Kidney tubule cell (primary cell): ENCODE measurements at places on chromosomes 3 and 15.

DNA sequence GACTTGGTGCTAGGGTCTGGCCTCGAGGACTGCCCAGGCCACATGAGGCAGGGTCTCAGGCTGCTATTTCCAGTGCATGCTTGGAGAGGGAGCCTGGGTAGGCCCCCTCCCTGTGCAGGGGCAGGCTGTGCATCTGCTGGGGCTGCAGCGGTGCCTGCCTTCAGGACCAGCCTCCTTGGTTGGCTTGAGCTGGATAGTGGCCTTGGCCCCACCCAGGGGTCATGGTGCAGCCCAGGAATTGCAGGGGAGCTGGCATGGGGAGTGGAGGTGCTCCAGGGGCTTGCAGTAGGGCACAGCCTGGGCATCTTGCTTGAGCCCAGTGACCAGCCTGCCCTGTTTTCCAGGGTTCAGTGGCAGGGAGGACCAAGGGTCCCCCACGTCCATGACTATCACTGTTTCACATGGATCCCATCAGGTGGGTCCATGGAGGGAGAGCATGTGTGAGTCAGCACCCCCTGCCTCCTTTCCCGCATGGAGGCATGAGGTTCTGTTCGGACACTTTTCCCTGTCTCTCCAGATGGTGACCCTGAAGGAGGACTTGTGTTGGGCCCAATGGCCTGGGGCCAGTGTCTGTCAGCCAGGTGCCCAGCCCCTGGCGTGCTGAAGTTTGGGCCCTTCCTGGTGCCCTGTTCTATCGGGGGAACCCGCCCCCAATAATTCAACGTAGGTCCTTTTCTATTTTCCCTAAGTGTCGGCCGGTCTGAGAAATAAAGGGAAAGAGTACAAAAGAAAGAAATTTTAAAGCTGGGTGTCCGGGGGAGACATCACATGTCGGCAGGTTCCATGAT, 218.6 kb downstream of the SNRPN start:
- no peak for DNase-seq

DNA sequence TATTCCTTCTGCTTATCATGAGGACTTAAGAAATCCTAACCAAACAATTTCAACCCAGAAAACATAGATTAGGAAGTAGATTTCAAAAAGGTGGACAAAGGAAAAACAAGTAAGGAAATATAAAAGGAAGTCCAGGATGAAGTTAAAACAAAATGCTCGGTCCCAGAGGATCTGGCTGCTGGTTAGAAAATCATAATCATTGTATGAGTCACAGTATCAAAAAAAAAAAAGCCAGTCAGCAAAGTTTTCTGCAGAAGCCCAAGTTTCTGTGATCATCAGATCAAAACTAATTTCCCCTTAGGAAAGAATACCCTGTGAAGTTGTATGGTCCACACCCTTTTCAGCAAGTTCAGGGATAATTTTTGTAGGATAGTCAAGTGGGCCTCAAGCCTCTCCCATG, 43.0 kb upstream of the LRTM1 start:
- DNase-seq, result no peak

DNA sequence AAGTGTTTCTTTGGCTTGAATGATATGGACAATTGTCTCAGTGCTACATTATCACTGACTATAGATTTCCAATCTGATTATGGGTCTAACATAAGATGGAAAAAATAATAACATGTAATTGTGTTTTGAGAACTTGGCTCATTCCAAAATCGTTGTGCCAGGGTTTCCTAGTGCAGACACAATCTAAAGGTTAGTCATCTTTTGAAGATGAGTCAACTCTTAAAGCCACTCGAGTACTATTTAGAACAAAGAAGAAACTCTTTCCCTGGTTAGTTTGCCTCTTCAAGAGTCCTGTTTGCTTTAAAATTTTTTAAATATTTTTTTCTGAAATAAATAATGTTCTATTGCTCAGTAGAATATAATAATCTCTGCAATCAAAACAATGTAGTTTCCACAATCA, 301.0 kb downstream of the CADM2 start:
- DNase-seq, result no peak

- DNase-seq, result peak; percentile 87
These were observed 301.0 kb upstream of the TBL1XR1 start for GRCh38 chr3:177498037-177498857.

DNA sequence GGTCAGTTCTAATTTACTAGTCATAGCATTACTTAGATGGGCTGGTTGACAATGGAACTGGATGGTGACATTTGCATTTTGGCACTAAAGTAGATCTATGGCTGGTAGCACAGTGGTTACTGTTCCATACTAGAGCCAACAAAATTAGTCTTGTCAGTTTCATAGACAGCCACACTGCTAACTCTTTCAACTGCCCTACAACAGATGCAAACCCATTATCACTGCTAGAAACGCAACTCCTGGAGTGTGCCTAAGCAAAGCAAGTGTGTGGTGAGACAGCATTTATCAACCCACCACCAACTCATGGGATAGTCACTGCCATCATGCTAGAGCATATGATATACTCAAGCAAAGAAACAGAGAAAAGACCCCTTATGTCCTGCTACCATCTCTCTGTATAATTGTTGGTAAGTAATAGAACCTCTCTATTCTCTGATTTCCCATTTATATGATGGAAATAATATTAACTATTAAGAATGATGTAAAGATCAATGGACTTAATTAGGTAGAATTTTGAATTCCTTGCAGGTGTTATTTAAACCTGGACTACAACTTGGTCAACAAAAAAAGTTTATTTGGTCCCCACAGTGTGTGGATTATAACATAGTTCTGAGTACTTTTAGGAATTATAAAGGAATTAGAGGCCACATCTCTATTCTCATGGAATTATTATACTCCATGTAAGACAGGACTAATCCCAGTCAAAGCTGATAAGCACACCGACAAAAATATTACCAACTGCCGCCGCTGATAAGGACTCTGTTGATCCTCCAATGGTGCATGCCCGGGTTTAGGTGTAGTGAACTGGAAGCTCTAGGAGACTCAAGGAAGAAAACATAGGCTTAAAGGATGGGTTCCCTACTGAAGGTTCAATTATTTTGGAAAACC, 19.9 kb upstream of the ABHD5 start:
- no peak for DNase-seq

DNA sequence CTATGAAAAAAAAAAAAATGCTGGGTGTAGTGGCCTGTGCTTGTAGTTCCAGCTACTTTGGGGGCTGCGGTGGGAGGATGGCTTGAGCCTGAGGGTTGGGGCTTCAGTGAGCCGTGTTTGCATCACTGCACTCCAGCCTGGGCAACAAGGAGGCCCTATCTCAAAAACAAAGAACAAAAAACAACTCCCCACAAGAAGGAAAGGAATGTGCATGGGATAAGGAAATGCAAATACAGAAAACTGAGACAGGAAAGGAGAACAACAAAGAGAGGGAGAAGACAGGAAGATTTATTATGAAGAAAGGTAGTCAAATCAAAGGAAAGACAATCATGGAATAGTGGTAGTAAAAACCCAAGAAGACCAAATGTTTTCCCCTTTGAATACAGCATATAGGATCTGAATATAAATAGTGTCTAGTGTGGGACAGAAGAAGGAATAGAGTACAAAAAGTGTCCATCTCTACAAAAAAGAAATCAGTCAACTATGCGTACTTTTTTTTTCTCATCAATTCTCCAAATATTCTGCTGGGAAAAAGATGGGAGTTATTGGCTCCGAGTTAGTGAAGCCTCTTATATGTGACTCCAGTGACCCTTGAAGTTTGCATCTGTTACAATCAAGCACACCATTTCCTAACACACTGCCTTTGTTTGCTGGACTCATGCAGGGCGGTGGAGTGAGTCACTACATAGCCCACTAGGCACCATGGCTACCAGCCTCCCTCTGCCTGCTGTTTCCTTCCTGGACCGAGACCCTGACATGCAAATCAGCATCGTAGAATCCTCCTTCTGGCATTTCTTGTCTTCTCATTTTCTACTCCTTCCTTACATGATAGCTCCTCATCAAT, 101.2 kb upstream of the PTX3 start:
- peak; percentile 78 for DNase-seq

DNA sequence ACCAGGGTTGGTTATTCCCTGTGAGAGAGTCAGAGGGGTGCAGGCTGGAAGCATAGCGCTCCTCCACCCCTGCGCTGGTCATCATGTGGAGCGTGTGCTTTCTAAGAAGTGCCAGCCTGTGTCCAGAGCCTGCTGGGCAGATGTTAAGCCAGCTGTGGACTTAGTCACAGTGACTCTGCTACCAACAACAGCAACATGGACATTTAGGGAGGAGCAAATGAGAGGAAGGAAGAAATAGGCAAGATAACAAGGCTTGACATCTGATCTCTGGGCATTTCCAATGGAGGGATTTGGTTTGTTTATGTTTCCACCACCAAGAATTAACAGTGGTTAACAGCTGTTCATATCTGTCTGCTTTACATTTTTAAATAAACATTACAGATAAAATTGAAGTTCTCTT, 36.4 kb upstream of the MYZAP start:
- no peak for DNase-seq

DNA sequence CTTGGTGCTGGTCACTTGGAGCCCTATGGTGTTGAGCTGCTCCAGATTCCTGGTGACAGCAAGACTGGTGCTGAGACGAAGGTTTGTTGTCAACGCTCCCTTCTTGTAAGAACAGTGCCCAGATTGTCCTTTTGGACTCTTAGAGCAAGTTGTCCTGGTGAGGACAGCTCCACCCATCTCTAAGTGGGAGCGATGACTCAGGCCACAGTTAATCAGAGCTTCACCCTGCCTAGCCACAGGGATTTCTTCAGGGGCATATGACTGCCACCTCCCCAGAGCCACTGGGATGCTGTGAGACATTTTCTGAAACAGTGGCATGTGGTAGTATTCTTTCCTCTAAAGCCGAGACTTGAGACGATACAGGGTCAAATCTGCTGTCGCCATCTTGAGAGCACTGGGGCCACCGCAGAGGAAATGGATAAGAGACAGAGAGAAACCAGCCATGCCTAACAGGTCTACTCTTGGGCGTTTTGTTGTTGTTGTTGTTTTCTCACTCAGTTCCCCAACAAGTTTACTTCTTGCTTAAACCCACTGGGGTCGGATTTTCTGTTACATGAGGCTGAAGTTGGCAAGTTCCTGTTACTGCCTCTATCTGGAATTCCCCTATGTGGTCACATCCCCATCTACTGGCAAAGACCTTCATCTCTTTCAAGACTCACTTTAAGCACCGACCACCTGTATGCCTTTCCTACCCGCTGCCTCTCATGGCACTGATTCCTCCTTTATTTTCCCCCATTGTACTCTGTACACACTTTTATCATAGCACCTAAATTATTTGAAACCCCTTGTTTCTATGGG, 16.0 kb upstream of the PCOLCE2 start:
- peak; percentile 69 for DNase-seq

DNA sequence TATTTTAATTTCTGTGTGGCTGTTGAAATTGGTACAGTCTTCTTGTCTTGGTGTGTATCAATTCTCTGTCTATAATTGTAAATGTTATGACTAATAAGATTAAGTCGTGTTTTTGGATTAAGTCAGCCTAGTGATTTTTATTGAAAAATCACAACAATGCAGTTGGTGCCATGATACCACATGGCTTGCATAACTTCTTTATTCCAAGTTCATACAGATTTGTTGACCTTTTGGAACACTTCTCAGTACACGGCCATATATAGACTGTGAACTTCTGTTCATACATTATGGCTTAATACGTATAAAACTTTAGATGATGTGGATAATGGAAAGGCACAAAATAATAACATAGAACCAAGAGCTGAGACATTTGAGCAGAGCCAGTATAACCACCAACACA, 121.2 kb upstream of the NAALADL2 start:
- no peak for DNase-seq

DNA sequence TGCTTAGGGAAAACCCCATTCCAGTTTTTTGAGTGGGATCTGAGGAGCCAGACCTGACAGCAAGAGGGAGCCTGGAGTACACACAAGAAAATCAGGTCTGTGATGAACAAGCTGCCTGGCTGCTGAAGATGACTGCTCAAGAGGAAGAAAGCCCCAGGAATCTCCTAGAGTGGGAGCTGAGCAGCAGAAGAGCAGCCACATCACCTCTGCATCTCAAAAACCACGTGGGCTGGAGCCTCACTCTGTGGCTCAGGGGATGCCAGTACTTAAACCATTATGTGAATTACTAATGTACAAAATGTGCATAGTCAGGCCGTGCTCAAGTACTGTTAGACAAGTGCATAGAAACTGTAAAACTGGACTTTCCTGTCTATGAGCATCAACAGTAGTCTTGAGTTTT, 52.4 kb downstream of the SLC9A9 start:
- peak; percentile 46 for DNase-seq

DNA sequence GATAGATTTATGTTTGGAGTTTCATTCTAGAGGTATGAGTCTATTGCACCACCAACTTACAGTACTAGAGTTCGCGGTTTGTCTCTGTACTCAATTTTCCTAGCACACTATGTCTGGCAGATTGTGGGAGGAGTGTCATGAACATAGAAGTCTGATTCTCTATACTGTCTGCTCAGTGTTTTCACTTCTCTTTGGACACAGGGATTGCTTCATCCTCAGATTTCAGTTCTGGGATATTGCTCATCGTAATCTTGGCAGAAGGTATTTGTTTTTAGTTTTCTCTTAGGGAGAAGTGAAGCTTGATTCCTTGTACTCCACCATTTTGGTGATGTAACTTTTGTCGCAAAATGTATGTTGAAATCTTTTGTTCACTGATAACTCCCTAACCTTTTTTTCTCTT, 27.8 kb upstream of the AZI2 start:
- no peak for DNase-seq

DNA sequence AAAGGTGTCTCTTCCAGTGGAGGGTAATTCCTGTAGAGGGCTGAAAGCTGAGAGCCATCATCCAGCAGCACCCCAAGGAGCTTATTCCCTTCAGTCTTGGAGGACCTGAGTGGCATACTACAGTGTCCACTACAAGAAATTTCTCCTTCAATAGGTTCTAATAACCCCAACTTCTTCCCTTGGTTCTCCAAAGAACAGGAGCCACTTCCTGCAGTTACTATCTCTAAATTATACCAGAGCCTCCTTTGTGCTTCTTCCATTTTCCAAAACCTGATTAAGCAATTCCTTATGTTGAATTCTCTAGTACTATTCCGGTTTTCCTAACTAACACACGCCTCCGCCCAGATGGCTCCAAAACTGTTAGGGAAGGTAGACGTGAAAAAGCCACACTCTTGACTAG, 50.4 kb downstream of the DCLK3 start:
- no peak for DNase-seq

DNA sequence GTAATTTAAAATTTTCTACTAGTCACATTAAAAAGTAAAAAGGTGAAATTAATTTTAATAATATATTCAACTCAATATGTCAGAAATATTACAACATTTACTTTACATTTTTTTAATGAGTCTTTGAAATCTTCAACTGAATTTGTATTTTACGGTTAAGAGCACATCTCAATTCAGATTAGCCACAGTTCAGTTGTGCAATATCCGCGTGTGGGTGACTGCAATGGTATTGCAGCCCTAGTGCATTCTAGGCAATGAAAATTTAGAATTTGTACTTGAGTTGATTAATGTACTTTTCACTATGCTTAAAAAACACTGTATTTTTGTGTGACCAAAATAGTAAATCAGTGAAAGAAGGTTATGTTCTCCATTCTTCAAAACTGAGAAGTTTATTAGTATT, 57.3 kb downstream of the CEP63 start:
- DNase-seq, result no peak

GRCh38 chr3:182375916-182376315, 417.4 kb upstream of the ATP11B start:
- DNase-seq, result peak; percentile 48
